Osteoblast (primary cell): ENCODE measurements at places on chromosomes 12 and 14. TPM values are rescaled to one million over a fixed set of nuclear protein-coding genes. Genes with fewer than 3 reads are reported as not detected.
A peak's percentile ranks its signal among the peaks of the same experiment; 100 is the strongest.

DNA sequence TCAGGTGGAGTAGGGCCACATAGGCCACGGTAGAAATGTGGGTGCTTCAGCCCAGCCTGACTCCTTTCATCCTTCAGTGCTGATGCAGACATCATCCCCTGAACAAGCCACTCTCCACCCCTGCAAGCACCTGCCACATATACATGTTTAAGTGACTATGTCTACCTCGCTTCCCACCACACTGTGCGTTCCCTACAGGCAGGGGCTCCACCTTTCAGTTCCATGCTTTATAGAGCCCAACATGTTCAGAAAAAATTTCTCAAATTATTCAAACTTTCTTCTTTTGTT, 11.6 kb downstream of the SLC7A7 start:
- DNase-seq = no peak

DNA sequence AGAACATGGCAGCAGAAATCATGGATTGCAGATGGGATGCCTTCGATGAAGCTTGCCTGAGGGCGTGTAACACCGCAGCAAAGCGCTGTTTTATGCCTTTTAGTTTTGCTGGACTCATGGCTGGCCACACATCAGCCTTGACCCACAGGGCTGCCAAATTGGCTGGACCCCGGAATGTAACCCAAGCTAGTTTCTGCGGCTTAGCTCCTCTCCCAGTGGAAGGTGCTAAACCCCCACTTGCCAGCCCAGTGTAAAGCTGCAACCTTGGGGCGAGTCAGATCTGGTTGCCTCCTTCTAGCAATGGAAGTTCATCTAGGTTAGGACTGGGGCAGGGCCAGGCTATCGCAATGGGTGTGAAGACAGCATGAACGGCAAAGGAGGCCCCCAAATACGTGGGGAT, 38.3 kb downstream of the MEG3 start:
- DNase-seq = peak; percentile 67

- no peak for DNase-seq
These were observed 52.2 kb downstream of the SSH1 start for GRCh38 chr12:108805136-108805535.

DNA sequence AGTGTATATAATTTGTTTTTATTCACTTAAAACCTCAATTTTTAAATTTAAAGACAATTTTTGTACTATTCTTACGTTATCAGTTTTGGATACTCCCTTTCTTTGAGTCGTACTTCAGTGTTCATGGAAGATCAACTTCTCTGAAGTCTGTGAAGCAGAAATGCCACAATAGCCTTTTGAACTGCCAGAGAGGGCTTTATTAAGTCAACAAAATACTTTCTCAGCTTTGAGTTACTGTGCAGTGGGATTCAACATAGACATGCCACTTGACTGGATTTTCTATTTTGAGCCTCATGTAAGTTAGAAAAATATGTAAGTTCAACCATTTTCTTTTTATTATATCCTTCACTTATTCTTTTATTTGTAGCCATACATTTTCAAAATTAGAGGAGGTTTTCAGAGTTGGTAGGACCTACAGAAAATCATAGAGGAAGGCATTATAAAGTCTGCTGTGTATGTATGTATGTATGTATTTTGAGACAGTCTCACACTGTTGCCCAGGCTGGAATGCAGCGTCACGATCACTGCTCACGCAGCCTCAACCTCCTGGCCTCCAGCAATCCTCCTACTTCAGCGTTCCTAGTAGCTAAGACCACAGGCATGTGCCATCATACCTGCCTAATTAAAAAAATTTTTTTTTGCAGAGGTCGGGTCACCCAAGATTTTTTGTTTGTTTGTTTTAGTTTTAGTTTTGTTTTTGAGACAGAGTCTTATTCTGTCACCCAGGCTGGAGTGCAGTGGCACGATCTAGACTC, 31.3 kb upstream of the BCAT1 start:
- no peak for DNase-seq

GRCh38 chr12:131894981-131895639, 688 bp downstream of the ULK1 start:
- peak; percentile 90 for DNase-seq

DNA sequence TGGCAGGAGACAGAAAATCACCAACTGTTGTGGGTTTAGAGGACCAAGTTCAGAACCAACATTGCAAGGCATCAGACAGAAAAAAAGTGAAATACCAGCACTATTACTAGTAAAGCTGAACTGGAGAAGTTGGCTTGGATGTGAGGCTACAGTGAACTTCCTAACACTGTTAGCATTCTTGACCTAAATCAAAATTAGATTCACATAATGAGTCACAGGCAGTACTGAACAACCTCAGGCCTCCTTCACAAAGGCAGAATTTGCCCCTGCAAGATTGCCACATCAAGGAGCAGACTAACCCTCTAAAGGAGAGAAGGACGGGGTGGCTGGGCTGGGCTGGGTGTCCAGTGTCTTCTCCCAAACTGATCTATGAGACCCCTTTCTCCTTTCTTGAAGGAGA, 539.7 kb downstream of the SNAPC1 start:
- DNase-seq = no peak

DNA sequence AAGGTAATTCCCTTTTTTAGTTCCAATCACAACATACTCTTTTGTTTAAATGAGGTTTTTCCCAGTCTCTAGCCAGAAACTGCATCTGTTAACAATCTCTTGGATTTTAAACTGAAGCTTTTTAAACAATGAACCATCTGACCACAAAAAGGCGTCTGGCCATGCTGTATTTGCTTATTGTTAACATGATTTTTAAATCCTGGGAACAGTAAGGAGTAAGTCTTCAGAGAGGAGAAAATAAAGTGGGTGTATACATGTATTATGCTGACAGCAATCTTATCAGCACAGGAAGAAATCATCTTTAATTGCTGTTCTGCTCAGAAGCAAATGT, 106.2 kb downstream of the DAAM1 start:
- peak; percentile 11 for DNase-seq

DNA sequence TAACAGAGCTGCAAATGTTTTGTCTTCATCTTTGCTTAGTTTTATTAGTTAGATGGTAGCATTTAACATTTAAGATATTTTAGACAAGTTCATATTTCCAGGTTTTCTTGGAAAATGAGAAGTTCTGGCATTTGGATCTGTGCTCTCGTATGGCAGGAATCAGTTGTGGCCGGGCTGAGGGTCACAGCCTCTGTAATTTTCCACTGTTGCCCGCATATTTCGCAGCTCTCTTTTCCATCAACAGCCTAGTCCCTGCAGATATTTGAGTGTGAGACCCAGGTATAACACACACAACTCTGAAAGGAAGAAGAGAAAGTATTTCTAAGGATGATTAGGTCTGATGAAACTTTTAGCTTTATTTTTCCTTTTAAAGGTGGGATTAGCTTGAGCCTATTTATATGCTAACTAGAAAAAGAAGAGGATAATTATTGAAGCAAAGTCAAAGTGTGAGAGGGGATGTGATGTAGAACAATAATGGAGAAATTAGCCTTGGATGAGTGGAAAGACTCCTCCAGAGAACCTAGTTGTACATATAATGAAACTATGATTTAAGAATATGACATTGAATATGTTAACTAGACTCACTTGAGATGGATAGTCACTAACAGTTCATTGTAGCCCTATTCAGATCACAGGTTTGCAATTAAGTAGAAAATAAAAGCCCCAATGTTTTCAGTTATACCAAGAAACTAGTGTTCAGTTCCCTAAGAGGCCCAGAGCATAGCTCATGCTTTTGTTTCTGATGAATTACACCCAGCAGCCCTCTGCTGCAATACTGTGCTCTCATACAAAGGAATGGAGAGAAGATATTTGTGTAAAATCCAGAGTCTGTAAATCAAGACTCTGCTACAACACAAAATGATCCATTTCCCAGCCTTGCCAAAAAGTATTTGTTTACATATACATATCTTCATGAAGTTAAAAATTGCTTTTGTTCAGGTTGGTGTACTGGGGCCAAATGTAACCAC, 158.4 kb downstream of the C12orf50 start:
- no peak for DNase-seq

- DNase-seq = no peak
These were observed 94.5 kb downstream of the LRRIQ1 start for GRCh38 chr12:85130646-85131045.

- no peak for DNase-seq
These were observed 52.1 kb downstream of the FRMD6 start for GRCh38 chr14:51703787-51704186.

DNA sequence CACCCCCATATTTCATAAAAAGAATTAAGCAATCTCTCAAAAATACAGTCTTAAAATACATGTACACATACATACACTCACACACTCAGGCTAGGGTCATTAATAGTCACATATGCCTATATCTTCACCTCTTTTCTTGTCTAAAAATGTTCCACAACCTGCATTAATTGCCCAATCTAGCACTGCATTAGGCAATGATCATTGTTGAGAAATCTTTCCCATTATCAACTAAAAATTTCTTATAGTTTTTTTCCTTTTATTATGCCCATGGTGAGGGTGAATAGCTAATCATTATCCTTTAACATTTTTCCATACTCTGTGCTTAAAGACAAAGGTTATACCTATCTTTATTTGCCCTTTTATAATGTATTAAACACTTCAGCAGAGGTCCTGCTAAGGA, 38.3 kb downstream of the FSCB start:
- DNase-seq = no peak

DNA sequence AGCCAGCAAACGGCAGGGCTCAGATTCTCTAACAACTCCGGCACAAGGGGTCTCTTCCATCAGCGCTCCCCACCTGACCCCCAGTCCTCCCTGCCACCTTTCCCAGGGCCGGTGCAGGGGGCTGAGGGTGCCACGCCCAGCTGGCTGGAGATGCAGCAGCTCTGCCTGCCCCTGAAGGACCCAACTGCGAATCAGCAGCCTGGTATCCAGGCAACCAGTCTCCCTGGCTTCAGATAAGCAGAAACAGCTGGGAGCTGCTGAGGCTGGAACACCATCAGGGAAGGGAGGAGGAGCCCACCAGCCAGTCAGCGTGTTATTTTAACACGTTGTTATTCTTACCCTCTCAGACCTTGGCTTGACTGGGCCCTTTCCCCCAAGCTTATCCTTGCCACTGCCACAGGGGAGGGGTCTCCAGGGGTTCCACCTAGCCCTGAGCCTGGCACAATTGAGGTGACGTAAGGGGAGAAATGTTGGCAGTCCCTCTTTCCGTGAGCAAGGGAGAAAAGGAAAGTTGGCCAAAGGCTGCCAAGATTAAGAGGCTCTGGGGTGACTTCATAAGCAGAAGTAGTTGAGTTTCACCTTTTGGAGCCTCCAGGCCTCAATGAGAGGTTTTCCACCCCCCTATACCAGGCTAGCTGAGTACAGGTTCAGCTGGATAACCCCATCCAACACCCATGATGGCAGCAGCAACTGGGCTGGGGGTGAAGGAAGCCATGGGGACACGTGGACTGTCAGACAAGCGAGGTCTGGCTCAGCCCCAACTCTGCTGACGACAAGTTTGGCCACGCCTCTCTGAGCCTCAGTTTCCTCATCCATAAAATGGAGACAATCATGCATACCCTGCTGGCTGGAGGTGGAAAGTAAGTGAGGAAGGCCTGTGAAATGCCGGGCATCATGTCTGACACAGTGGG, 91.1 kb downstream of the IRF2BPL start:
- peak; percentile 96 for DNase-seq

GRCh38 chr14:75170772-75171171, 5.6 kb downstream of the TMED10 start:
- no peak for DNase-seq

DNA sequence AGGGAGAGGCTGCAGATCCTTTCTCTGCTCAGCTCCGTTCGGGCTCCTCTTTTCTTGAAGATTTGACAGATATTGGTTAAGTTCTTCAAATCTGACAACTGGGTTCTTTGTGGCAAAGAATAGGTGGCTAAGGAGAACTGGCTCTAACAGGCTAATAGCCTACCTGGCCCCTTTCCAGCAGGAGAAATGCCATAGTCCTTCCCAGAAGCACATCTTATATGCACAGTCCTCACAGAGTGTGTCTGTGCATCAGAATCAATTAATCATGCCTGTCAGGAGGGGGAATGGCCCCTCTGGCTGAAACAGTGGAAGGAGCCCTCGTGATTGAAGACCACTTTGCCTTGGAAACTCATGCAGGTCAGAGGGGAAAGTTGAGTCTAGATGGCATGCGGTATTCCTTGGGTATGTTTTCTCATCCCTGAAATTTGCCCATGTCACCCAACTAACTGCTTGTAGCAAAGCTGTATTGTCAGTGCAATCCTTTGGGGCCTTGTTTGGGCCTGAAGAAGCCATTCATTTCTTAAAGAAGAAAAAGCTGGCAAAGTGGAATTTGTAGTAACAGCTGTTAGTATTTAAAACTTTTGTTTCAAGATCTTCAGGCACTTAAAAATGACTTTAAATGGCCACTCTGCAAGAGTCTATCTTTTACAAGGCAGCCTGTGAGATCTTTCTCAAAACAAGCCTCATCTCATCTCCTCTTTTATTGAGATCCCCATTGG, 251.5 kb downstream of the ZFP36L1 start:
- no peak for DNase-seq

DNA sequence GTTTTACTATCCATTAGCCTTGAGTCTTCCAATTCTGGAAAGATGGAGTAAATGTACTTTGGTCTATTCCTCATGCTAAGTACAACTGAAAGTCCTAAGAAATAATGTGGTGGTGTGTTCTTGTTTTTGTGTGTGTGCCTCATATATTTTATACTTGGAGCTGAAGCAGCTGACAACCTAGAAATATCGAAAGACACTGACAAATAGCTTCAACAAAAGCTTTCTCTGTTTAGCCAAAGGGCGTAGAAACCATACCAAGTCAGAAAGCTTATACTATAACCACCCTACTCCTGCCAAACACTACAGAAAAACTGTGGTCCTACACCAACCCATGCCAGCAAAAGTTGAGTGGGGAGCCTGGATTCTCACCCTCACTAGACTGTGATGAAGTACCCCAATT, 188.4 kb downstream of the GPHN start:
- DNase-seq = no peak

- DNase-seq = no peak
These were observed 119.0 kb upstream of the SLC38A4 start for GRCh38 chr12:46944771-46945170.

GRCh38 chr14:22383515-22384166, 205.4 kb downstream of the DAD1 start:
- DNase-seq = no peak

GRCh38 chr12:108162207-108162606, 33.1 kb downstream of the WSCD2 start:
- DNase-seq = peak; percentile 23

DNA sequence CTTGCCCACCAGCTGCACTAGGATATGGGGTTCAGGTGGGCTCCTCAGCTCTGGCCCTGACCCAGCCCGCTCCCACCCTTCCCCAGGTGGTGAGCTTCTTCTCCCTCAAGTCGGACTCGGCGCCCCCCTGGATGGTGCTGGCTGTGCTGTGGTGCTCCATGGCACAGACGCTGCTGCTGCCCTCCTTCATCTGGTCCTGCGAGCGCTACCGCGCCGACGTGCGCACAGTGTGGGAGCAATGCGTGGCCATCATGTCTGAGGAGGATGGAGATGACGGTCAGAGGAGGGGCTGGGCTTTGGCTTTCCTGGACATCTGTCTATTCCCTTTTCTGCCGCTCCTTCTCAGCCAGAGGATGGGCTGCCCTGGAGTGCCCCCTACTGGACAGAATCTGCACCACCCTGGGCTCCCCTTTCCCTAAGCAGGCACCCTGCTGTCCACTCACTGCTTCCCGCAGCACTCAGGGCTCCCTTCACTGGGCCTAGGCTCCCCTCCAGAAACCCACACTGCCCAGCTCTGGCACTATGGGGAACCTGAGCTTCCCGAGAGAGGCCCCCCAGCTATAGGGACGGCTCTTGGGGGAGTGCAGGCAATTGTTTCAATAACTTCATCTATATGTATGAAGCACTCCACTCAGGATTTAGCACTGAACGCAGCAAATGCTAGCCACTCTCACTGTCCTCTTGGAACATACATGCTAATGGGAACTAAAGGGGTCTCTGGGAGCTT, 2.6 kb upstream of the P3H3 start:
- DNase-seq = peak; percentile 100

The NTN4 gene
- total RNA-seq = 45.1 and 47.8 TPM in 2 replicates

The LRTM2 gene
- total RNA-seq = not detected in 2 replicates

The OASL gene
- 0.72 and 1.2 TPM in 2 replicates for total RNA-seq

The FSCB gene
- not detected in 2 replicates for total RNA-seq
